BJ (cell line): ENCODE measurements at places on chromosomes 3 and 15.

DNA sequence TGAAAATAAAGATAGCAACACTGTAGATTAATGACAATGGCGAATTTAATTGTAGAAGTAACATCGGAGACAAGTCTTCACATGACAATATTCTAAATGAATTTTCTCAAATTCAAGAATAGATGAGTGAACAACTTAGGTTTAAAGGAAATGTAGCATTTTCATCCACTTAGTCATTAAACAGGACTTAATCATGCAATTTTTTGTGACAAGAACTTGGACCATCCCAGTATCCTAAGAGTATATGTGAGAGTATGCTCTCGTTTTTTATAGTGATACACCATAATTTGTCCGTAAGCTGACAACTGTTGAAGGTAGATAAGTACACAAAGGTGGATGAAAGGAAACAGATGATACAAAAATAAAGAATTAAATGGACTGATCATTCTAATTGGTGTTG lies 81.5 kb downstream of the DLG1 start:
- DNase-seq, result no peak

GRCh38 chr3:33173103-33173502 lies 45.5 kb downstream of the SUSD5 start:
- DNase-seq, result no peak

DNA sequence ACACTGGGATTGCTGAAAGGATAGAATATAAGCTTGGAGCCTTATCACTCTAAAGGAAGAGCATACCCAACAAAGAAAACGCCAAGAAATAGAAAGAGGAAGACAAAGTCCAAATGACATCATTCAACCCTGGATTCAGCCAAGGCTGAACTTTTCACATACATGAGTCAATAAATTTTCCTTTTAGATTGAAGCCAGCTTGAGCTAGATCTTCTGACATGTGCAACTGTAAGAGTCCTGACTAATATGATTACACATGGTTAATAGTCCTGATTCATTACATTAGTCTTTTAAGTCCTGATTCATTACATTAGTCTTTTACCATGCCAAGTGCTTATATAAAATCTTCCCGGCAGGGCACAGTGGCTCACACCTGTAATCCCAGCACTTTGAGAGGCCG lies 13.6 kb upstream of the DENND6A start:
- DNase-seq, result peak; percentile 44

GRCh38 chr3:50241713-50242380 lies 5.8 kb downstream of the GNAI2 start:
- no peak for DNase-seq

DNA sequence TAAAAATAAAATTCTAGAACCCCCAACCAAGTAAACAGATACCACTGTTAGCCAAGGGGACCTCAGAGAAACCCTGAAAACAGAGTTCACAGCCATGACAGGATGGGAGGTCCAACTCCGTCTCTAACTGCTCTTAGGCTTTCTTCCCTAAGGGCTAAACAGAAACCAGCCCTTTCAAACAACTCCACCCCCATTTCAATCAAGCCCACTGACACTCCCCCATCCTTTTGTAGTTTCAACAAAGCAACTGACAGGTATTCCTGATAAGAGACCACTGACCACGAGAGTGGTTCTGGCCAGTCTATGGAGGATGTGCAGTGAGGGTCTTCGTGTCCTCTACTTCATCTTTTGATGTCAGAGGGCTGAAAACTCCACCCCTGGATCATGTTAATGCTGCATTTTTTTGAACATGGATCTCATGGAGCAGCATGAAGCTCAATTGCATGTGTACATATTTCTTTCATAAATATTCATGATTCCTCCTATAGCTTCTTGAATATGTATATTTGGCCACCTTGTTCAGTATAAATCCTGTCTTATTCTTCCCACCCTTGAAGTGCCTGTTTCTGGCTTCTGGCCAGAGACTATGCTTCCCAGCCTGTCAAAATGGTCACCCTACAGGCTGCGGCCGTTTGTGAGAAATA lies 222.6 kb downstream of the OSBPL10 start:
- DNase-seq, result no peak

DNA sequence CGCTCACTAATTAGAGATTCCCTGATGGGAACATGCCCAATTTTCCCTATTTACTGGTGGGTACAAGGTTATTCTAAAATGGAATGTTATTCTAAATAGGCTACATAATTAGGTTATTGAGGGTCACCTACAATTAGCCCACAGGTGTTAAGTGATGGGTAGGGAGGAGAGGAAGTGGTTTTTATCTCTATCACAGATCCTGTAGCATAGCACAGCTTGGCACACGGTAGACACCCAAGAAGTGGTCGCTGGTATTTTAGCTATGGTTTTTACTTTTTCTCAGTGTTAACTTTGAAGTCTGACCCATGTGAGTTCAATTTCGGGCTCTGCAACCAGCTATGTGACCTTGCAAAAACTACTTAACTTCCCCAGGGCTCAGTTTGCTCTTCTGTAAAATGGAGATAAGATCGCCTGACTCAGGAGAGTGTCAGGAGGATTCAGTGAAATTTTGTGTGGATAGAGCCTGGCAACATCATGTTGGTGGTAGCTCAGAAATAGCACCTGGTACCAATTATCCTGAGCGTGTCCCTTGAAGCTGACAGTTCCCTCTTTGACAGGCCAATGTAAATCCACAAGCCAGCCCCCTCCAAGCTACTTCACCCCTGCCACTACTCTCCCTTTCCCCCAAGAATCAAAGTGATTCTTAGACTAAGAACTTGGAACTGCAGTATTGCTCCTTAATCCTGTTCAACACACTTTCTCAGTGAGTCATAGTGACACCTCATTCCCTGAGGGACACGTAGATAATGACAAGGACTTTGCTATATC lies 8.7 kb upstream of the LMCD1 start:
- DNase-seq, result no peak

GRCh38 chr3:24589931-24590880 lies 95.6 kb upstream of the THRB start:
- DNase-seq, result no peak

- DNase-seq, result peak; percentile 67
These were observed 151.3 kb downstream of the XXYLT1 start for GRCh38 chr3:195119461-195120266.

DNA sequence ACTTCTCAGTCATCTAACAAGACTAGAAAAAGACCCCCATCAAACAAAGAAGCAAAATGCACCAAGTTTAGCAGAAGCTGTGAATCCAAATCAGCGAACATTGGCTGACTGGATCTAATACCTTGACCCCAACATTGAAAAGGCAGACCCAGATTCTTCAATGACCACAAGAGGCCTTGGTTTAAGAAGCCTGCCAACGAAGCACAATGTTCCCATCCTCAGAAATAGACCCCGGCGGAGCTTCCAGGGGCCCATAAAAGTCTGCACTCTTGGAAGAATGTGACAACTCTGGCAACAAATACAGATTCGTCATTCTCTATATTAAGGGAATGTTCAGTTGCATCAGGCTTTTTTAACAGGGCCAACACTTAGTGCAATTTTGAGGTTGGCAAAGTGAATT lies 112.8 kb upstream of the BCL6 start:
- DNase-seq, result no peak

DNA sequence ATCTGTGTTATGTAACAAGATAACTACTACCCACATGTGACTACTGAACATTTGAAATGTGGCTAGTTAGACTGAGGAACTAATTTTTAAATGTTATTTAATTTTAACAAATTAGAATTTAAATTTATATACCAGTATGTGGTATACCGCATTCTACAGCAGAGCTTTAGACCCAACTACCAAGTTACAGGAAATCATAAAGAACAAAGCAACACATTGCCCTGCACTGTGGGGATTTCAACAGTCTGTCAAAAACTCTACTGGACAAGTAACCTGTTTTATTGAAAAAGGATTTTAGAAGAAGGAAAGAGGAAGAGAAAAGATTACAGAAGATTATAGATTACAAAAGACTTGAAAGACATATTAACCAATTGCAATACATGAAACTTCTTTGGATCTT lies 64.9 kb downstream of the DPH6 start:
- no peak for DNase-seq

GRCh38 chr3:89628856-89629670 lies 521.6 kb downstream of the EPHA3 start:
- DNase-seq, result no peak

- no peak for DNase-seq
These were observed 201.1 kb downstream of the TLE3 start for GRCh38 chr15:69896606-69897005.

GRCh38 chr3:139538733-139539132 lies 809 bp downstream of the RBP1 start:
- no peak for DNase-seq

GRCh38 chr3:36904641-36905040 lies 40.2 kb downstream of the TRANK1 start:
- DNase-seq, result no peak

- DNase-seq, result no peak
These were observed 394.1 kb upstream of the TBL1XR1 start for GRCh38 chr3:177591379-177591778.
